ENCODE measurements at places on chromosomes 1 and 21. TPM values are rescaled to one million over a fixed set of nuclear protein-coding genes. Genes with fewer than 3 reads are reported as not detected.

The WNT4 gene
- total RNA-seq: 3.0 TPM

The ZNF678 gene
- 54.9 TPM for total RNA-seq

The LEPROT gene
- total RNA-seq: 85.0 TPM

The OR10J1 gene
- not detected for total RNA-seq

The FCRL2 gene
- 0.26 TPM for total RNA-seq

The PEAR1 gene
- 9.3 TPM for total RNA-seq

DNA sequence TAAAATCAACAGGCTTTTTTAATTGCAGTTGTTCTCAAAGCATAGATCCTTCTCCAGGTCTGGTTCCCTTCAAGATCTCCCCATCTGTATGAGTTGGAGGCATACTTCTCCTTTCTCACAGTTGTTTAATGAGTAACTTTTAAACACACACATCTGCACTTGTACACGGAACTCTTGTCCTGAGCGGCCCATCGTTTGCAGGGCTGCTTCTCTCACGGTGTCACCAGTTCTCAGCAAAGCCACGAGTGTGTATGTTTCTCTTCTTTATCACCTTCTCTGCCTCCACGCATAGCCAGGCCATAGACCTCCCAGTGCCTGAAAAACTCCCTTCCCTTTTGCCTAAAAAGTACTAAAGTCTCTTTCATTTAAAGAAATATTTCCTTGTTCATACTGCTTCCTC is 68.7 kb upstream of the ROR1 start:
- no peak for DNase-seq

DNA sequence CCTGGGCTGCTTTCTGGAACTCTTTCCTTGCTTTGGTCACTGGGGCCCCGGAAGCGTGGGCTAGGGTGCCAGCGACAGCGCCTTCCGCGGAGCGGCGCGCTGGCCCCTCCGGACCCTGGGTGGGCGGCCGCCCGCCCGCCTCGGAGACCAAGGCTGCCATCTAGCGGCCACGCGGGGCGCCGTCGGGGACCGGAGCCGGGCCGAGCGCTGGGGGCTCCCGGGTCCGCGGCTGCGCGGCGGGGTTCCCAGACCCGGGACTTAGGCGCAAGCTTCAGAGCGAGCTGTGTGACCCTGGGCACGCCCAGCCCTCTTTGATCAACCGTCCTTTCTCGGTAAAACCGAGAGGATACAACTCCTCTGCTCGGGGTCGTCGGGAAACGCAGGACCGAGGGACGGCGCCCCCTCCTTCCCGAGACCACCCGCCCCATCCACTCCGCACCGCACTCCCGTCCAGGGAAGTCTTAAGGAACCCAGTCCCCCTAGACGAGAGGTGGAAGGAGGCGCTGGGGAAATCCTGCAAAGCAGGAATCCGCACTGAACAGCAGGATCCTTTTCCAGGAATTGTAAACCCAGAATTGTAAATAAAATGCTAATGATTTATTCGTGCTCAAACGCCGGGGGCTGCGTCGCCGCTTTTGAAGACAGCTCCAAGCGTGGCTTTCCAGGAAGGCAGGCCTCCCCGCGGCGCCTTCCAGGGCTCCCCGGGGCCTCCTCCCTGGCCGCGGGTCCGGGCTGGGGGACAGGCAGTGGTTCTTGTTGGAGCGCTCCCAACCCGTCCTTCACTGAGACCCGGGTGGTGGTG is 41.2 kb downstream of the RRAGC start:
- no peak for DNase-seq

DNA sequence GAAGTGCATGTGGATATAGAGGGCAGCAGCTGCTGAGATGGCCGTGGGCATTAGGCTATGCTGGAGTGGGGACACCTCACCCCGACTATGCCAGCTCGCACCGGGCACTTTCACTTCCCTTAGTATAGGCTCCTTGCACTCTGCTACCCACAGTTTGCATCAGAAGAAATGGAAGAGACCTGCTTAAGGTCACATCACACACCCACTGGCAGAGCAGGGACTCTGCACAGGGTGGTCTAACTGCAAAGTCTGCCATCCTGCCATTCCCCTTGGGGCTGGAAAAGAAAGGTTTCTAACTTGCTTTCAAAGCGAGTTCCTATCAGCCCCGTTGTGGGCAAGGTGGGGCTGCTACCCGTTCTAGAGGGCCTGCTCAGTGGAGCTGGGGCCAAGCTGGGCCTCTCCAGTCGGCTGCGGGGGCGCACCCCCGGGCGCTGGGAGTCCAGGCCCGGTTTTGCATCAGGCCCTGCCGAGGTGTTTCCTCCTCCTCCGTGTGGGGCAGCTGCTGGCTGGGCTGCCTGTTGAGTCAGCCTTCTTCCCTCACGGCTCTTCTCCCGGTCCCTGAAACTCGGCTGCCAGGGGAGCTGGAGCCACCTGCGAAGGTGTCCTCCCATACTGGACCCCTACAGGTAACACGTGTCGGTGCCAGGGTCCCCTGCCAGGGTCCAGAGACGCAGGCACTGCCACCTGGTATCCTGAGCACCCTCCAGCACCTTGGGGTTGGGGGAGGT is at the start of gene SYTL1:
SYTL1 (plus strand) TSS at position 498 of the 728 bp plus-strand sequence. CDS start 3,313 bp downstream, outside the sequence.
- DNase-seq: no peak

GRCh38 chr1:105894006-105894405 is 1162.5 kb upstream of the PRMT6 start:
- DNase-seq: no peak

DNA sequence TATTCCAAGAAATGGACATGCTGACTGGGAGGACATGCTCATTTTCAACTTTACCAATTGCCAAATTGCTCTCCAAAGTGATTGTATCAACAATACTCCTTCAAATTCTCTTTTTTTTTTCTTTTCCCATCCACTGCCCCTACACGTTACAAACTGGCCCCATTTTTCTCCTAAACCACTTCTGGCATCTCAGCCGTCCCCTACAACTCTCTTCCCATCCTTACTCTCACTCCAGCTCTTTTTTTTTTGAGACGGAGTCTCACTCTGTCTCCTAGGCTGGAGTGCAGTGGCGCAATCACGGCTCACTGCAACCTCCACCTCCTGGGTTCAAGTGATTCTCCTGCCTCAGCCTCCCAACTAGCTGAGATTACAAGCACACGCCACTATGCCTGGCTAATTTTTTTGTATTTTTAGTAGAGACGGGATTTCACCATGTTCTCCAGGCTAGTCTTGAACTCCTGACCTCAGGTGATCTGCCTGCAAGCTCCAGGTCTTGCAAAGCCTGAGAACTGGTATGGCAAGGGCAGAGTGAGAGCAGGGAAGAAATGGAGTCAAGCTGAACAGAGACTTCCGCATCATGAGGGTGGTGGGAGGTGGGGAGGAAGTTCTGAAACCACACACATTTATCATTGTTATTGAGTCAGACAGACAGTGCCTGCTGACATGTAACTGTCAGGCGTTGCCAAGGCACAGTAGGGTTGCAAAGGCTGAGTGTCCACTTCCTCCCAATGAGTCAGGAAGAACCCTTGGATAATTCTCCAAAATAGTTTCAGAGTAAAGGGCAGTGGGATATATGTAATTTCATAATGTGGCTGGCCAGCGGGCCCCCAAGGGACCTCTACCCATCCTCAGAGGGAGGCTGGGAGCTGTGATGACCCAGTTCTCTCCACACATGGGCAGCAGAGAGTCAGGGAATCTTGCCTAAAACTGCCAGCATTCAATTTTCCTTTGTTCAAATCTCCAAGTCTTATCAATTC is 17.4 kb downstream of the CELA3A start:
- no peak for DNase-seq

DNA sequence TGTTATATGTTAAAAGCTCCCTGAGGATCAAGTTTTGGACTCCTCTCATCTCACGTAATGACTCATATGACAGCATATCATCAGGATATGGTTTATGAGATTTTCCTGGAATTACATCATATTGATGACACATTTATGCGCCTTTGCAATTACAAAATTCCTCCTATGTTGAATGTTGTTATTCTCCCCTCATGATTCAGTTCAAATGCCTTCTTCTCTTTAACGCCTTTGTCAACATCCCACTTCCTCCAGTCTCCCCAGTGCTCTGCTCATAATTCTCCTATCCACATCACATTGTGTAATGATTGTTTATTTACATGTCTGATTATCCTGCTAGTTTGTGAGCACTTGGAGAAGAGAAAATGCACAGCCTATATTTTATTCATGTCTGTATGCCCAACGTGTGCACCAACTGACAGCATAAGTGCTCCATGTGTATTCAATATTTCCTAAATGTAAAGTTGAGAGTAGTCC is 80.9 kb upstream of the BACH1 start:
- no peak for DNase-seq

DNA sequence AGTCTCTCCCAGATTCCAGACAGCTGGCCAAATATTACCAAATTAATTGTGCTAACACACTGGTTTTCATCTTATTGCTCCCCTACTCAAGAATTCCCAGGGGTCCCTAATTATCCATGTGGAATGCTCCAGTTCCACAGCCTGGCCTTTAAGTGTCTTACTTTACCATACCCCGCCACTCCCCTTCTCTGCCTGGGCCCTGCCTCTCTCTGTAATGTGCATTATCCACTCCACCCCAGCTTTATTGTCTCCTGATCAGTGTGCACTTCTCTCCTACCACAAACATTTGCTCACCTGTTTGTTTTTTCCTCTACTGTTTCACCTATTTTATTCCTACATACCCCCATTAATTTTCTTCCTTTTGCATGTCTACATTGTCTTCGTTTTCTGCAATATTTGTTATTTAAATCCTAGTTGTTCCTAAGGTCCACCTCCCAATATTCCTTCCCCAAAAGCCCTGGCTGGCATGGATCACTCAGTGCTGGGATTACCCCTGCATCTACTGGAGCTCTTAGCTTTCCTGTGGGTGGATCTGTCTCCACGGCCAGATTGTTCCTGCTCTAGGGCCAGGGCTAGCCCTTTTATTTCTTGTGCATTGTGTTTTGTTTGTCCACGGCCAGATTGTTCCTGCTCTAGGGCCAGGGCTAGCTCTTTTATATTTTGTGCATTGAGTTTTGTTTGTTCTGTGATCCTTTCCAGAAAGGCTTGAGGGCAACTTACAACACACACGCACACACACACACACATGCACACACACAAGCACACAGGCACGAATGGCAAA is 33.4 kb upstream of the ATP1B1 start:
- no peak for DNase-seq

DNA sequence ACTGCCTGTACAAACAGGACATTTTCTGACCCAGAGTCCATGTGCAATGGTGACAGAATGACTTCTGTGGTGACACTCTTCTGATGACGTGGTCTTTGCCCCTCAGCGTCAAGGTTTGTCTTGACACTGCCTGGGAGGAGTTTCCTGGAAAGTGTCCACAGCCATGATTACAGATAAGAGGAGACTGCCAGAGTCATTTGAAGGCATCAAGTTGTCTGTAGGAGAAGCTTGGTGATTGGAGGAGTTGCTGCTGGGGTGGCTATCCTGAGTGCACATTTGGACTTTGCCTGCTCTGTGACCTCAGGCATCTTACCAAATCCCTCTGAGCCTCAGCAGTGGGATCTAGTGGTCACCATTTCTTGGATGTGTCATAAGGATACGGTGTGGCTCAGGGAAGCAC is 17.7 kb downstream of the TCHHL1 start:
- no peak for DNase-seq

All from urinary bladder (tissue), 4 donors.